Stimulated activated CD8-positive, alpha-beta memory T cell treated with anti-CD3 and anti-CD28 coated beads, Interleukin-15, amount 100 ng/mL, for 4 hours (primary cell): ENCODE measurements at places on chromosomes 6 and 20.

GRCh38 chr6:149922642-149923326 lies at the start of gene RAET1G:
RAET1G (minus strand) TSS chr6:149923121; CDS start chr6:149923010, 111 bp downstream.
- DNase-seq = peak; percentile 73

DNA sequence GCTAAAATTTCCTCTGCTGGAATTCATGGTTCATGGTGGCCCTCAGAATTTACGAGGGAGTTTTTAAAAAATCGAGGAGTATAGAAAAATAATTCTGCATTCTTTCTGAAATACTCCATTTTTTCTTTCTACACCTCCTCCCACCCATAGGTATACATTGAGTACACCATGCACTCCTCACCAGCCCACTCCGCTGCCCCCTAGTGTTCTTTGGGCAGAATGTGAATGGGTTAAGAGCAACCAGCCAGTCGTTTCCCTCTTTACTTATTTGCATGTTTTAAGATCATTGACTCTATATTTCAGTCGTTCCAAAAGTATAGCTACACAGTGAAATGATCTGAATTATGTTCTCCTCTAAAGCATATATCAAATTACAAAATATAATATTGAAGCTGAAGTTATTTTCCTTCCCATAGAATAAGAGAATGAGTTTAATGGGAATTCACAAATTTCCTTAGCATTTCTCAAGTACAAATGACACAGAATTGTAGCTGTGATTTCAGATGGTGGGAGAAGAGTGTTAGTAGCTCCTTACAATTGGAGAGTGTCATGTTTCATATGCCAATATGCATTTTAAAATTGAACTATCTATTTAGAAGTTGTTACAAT lies 977.7 kb upstream of the SLC35B3 start:
- no peak for DNase-seq

DNA sequence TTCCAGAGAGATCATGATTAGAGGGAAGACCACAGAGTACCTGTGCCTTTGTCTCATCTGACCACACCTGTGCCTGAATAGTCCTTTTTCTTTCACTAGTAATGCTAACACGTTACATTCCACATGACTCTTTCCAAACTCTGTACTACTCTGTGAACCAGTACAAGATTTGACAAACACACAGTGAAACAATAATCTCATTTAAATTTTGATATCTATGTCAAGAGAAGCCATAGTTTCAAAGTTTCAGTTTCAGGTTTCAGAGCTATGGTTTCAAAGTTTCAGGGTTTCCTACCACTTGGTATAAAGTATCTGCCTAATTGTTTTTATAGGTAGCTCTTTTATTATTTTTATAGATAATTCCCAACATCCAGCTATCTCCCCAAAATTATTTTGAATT lies 62.0 kb upstream of the PHACTR2 start:
- no peak for DNase-seq

DNA sequence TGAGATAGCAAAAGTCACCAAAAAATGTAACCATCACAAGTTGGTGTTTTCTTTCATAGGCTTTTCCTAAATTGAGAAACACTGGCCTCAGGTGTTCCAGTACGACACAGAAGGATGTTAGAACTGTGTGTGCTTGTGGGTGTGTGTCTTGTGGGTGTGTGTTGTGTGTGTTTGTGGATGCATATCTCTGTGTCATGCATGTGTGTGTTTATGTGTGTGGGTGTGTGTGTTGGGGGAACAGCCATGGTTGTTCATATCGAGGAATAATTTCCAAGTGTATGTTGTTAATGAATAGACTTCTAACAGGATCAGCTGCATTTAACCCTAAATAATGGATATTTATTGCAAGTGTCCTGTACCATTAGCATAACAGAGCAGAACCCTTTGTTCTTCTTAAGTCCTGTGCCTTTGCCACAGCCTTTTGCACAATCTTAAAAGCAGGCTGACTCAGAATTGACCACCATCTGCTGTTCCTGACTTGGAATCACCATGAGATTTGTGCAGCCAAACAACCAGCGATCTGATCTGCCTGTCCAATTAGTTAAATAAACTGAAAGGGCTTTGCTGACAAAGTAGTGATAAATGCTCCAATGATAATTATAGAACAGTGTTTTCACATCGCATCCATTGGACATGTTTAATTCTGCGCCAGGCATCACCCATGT lies 7.6 kb downstream of the CD93 start:
- DNase-seq = no peak

DNA sequence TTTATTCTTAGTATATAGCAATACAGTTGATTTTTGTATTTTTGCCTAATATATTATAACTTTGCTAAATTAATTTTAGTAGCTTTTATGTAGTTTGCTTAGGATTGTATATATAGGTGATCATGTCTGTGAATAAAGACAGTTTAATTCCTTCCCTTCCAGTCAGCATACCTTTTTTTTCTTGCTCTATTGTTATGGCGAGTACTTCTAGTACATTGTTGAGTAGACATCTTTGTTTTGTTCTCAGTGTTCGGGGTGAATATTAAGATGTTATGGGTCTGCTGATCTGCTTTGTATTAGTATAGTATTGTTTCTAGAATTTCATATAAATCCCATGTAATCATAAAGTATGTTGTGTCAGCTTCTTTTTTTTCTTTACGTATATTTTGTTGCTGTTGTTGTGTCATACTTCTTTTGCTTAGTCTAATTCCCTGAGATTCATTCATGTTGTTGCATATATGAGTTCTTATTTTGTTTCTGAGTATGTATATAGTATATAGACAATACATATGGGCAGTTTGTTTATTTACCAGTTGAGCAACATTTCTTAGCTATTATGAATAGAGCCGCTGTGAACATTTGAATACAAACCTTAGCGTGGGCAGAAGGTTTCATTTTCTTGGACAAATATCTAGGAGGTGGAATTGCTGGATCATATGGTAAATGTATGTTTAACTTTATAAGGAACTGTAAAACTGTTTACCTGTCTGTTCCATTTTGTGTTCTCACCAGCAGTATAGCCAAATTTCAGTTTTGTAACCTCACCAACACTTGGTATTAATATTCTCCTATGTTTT lies 25.5 kb downstream of the NCOA3 start:
- no peak for DNase-seq

DNA sequence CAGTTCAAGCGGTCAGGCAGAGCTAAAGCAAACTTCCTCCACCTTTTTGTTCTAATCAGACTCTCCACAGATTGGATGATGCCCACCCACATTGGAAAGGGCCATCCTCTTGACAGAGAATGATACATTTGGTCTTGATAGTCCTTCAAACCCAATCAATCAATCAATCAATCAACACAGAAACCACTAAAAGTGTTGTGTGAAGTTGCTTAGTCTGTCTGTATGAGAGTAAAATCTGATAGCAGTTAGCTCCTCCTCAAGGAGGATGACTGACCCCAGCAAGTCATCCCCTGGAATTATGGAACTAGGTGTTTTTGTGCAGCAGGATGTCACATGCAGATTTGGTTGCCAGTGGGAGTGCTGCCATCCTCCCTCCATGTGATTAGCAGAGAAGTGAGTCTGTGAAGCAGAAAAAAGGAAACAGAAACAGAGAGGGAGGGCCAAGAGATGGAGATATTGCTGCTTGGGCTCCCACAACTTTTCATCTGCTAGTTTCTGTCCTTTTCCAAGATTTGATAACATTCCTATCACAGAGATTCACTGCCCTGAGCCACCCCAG lies 32.0 kb upstream of the SSTR4 start:
- DNase-seq = no peak

- no peak for DNase-seq
These were observed 16.1 kb downstream of the TXNDC5 start for GRCh38 chr6:7894262-7895124.

GRCh38 chr6:12113190-12113577 lies 101.1 kb downstream of the HIVEP1 start:
- no peak for DNase-seq

DNA sequence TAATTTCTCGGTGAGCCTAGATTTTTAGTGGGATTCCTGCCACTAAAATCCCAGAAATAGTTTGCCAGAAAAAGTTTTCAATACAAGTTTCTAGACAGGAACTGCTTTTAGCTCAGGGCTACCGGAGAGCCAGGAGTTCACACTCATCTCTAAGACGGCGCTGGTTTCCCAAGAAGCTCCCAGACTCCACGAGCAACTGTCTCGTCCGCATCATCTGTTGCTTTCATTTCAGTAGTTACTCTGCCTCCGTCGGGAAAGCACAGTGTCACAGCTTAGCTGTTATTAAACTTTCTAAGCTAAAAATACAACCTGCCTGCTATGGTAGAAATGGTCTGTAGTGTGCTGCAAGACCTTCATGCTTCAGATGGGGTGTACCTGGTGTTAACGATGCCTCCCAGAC lies 197.3 kb upstream of the SNX9 start:
- DNase-seq = no peak

GRCh38 chr20:44706301-44707017 lies 8.7 kb upstream of the CCN5 start:
- no peak for DNase-seq

- DNase-seq = no peak
These were observed 177.7 kb downstream of the DLL1 start for GRCh38 chr6:170113141-170113540.
